ENCODE measurements at places on chromosomes 16 and 17. TPM values are rescaled to one million over a fixed set of nuclear protein-coding genes. Genes with fewer than 3 reads are reported as not detected.

DNA sequence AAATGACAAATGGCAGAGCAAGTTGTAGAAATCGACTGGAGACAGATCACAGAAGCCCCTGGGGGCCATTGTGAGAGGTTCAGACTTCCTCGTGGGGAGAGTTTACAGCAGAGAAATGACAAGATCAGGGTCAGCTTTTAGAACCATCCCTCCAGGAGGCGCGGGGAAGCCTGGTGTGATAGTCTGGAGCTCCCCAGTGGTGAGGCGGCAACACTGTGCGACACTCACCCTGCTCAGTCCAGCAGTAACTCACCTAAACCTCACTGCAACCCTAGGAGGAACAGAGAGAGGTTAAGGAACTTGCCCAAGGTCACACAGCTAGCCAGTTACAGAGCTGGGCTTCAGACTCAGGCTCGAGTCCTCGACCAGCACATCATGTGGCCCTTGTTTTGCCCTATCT lies 123.4 kb upstream of the IRX3 start:
- no peak for DNase-seq

- DNase-seq, result no peak
Measured at GRCh38 chr16:51553314-51553713, 402.2 kb upstream of the SALL1 start.

DNA sequence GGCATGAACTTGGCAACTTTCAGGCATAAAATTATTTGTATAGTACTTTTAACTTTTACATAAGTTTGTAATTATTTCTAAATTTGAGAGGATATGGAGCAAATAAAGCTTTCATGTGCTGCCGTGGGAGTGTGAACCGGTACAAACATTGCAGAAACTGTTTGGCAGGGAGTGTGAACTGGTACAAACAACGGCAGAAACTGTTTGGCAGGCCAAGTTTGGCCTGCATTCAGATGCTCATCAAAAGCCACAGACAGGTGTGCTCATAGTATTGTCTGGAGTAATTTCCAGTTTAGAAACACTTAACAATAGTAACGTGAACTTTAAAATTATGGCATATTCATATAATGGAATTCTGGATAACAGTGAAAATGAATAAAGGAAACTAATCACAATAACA lies 73.8 kb upstream of the ATP2A3 start:
- no peak for DNase-seq

DNA sequence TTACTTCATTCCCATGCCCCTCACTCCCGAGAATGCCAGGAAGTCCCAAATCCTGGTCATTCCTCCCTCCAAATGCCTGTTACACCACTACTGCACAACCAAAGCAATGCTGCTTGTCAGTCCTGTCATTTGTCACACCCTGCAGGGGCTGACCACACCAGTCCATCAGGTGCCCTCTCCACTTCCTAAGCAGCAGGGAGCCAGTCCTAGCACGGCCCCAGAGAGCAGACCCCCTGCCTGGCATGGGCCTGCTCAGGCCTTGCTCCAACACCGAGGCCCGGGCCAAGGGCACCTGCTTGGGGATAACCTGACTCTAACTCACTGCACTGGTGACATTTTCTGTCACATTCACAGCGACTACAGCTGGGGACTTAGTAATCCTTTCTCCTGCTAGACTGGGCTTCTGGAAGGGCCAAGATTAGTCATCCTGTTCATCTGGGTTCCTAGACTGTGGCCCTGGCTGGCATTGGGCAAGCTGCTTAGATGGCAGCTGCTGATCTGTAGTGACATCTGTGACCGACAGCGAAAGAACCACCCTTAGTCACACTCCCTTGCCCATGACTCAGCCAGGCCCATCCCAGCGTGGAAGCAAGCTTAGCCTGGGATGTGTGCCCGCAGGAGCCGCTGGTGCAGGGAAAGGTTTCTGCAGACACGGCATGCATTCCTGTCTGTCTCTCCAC lies 5.4 kb downstream of the ALYREF start:
- DNase-seq, result no peak

- no peak for DNase-seq
Measured at GRCh38 chr16:51134876-51135275, 16.2 kb downstream of the SALL1 start.

LRRC37A gene
- total RNA-seq, result 1.8 TPM

PPP1R27 gene
- 0.65 TPM for total RNA-seq

Data from omental fat pad (tissue), 4 donors.